ENCODE measurements at places on chromosomes 11 and 22.

DNA sequence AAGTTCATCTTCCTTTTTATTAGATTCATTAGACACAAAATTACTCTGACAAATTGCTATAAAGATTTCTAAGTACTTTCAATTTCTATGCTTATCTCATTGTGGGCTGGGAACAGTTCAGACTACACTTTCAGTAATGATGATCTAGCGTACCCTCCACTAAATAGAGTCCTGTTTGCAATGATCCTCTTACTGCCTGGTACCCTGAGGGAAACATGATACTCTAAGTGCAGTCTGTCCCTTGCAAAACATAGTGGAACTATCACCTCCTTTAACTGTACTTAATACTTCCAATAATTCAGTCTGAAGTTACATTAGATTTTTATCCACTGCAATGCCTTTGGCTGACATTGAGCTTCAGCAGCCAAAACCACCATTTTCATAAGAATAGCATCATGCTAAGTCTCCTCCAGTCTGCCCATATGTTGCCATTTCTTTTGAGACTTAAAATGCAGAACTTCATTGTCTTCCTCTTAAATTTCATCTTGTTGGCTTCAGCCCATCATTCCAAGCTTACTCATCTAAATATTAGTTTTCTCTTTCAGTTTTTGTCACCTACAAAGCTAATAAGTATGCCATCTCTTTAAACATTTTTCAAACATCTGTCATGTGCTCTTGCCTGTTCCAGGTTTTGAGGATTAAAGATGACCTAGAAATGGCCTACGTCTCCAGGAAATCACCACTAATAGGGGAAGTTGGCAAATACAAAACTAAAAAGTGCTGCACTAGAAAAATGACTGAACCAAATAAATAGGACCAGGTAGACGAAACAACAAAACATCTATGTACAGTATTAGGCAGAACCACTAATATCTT is 55.5 kb downstream of the PAK1 start:
- DNase-seq, result no peak

DNA sequence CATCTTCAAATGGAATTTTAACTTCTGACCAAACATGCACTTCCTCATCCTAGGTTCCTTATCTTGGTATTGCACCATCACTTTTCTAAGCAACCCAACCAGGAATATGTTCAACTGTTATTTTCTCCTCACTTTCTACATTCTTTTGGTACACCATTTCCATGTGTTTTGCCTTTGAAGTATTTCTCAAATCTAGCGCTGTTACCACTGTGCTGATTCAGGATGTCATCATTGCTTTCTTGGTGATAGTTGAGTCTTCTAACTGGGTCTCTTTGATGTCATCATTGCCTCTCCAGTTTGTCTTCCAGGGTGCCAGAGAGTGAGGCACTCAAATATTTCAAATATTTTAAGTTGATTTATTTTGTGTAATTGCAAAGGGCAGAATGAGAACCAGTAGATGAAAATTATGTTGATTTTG is 47.5 kb downstream of the HORMAD2 start:
- DNase-seq, result no peak

DNA sequence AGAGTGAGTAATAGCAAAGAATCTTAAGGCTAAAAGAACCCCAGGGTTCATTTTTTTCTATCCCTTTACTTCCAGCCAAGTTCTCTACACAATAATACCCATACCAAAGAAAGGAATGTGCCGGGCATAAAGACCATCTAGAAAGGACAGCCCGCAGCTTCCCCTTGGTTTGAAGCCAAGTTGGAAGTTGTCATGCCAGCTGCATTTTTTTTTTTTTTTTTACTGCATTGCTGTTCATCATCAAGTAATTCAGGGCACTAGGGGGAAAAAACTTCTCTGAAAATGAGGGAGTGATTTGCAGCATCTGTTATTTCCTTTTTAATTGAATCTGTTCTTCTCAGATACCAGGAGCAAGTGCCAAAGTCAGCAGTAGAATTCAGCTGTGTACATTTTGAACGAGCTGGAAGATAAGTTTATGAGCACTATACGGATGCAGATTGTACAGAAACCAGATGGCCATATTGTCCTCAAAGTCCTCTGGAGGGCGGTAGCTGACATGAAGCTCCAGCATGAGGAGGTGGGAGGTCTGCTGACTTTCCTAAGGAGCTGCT is 56.4 kb downstream of the UBASH3B start:
- DNase-seq, result no peak

GRCh38 chr22:31091106-31091975 is 10.2 kb downstream of the SMTN start:
- no peak for DNase-seq

- DNase-seq, result no peak
These were observed 20.2 kb downstream of the ST3GAL4 start for GRCh38 chr11:126375726-126376125.

DNA sequence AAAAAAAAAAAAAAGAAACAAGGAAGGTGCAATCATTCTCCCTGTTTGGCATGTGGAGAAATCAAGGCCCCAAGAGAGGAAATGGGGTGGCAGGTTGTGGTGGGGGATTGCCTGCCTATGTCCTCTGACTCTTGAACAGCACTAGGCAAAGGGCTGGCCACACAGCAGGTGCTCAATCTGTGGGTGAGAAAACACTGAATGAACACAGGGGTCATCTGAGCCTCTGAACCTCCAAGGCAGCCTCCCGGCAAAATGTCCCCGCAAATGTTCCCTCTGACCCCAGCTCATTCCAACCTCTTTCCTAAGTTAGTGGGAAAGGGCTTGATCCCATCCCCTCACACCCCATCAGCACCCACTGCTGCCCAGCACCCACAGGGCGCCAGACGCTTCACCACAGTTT is 4.6 kb downstream of the PLA2G6 start:
- DNase-seq, result no peak

GRCh38 chr22:40396882-40397281 is 26.5 kb downstream of the SGSM3 start:
- DNase-seq, result peak; percentile 44

- no peak for DNase-seq
These were observed 48.9 kb upstream of the SHANK2 start for GRCh38 chr11:71301046-71301857.

DNA sequence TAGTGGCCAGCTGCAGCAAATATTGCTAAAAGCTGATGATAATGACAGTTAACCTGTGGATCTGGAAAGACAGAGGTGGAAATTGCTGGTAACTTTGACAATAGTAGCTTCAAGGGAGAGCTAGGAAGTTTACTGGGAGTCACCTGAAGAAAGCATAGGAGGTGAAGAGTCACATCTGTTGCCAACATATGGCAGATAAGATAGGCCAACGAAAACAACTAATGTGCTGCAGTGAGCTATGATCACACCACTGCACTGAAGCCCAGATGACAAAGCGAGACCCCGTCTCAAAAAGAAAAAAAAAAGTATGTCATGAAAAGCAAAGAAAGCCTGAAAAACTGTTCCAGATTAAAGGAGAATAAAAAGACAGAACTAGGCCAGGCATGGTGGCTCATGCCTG is 4.3 kb upstream of the PRDM10 start:
- DNase-seq, result no peak

- DNase-seq, result peak; percentile 37
These were observed 2.9 kb downstream of the YPEL4 start for GRCh38 chr11:57646799-57647303.

- no peak for DNase-seq
These were observed 18.8 kb downstream of the P2RY2 start for GRCh38 chr11:73236854-73237253.

DNA sequence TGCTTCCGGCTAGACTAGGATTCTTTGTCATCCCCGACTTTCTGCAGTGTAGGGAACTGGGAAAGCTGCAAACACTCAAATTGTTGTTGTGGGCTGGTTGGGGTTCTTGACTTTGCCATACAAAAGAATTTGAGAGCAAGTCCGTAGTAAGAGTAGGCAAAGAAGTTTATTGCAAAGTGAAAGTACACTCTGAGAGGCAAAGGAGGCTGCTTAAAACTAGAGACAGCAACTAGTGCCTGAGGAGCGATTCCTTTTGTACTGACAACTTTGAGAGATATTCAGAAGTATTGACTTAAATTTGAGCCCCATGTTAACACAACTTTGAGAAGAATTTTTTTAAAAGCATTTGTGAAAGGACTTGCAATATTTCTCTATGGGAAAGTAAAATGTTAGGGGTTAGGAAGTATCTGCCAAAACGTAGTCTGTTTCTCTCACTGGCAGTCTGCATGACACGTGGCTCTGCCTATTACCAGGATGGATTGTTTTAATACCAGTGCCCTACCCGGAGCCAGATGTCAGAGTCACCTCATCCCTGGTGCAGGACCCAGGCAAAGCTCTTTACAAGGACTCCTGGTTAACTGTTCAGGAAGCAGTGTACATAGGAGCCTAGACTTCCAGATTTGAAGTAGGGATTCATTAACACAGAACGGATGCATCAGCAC is 85.0 kb upstream of the CLPB start:
- DNase-seq, result no peak

GRCh38 chr11:120805960-120806555 is 217.8 kb upstream of the TBCEL start:
- DNase-seq, result no peak

- no peak for DNase-seq
These were observed 44.1 kb downstream of the DCUN1D5 start for GRCh38 chr11:103047837-103048236.

DNA sequence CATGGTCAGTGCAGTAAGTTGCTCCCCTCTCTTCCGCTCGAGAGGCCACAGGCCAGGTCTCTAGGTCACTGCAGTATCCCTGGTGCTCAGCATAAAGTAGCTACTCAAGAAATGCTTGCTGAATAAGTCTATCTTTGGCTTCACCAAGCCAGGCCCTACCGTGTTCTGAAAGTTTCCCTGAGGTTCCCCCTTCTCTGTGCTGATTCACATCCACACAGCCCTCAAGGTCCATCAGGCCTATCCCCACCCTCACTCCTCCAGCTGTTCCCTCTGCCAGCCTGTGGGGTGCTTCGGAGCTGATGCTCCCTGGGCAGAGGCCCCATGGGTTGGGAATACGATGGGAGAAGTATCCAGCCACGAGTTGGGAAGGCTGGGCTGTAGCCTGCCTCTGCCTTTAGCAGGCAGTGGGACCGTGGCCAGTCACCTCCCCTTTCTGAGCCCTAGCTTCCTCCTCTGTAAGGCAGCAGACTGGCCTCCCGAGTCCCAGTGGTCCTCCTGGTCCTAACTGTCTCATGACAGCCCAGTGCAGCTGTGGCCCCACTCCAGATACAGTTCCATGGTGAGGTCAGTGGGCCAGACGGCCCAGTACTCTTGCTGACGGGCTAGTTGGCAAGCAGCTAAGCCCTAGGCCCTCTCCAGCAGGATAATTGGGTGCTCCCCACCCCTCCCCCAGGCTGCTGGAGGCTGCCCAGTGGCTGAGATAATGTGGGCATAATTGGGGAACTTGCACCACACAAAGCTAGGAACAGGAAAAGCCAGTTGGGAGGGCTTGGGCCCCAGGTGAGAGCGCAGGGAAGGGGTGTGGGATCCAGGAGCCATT is 48.2 kb downstream of the NECTIN1 start:
- no peak for DNase-seq
